ENCODE measurements at places on chromosomes 6 and 20.

DNA sequence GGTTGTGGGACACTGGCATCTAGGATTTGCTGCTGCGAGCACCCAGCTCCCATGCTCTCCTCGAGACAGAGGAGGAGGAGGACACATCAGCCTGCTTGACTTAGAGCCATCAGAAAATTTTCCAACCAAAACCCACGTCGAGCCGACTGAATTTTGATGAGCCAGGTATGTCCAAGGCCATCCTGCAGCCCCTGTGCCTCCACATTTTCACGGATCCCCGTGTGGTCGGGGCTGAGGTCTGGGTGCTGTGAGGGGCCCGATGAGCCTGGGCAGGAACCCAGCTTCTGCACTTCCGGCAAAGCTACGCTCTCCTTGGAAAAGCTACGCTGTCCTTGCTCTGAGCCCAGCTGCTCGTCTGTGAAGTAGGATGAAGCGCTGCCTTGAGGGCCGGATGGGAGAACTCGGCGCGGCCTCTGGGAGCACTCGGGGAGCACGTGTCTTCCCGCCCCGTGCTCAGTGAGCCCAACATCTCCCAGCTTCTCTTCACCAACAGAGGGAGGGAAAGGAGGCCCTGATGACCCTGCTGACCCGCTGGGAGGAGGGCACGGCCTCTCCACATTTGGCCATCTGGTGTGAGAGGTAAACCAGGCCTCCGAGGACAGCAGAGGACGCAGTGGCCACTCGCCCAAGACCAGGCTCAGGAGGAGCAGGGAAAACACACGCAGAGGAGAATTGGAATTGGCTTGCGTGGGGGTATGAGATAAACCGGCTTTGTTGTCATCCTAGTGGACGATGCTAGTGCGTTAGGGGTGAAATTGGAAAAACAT, 33.9 kb downstream of the PSMG4 start:
- no peak for DNase-seq

DNA sequence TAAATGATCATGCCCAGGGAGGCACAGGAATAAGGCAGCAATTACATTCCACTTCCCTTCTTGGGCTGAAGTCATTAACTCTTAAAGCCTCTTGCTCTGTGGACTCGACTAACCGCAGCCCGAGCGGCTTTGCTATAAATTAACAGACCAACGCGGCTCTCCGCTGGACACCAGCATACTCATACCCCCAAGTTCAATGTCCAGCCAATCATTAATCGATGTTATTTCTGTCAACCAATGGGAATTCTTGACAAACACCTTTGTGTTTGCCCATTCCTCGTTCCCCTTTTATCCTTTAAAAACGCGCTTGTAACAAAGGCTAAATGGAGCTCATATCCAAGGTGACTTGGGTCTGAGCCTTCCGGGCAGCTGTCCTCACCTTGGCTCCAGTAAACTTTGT, 183.1 kb upstream of the RALGAPA2 start:
- DNase-seq: no peak

DNA sequence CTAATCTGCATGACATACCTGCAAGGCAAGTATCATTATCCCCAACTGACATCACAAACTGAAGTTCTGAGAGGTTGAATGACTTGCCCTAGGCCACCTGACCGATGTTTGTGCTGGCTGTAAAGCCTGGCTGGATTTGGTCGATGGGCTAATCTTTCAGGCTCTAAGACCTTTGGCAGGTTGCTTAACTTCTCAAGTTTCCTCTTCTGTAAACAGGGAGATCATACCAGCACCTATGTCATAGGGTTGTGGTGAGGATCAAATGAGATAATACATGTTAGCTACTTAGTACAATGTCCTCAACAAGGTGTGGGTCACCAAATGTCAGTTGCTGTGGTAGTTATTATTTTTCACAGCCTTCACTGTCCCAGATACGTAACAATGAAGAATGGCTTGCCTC, 14.2 kb downstream of the ANKRD66 start:
- DNase-seq: no peak

GRCh38 chr20:54254596-54254995, 46.7 kb downstream of the PFDN4 start:
- DNase-seq: no peak

All from stimulated activated CD8-positive, alpha-beta memory T cell treated with anti-CD3 and anti-CD28 coated beads, Interleukin-4, amount 100 ng/mL, for 4 hours (primary cell).